Upper lobe of right lung (tissue), 1 donor: ENCODE measurements at places on chromosomes 5 and 9. TPM values are rescaled to one million over a fixed set of nuclear protein-coding genes. Genes with fewer than 3 reads are reported as not detected.

- peak; percentile 78 for DNase-seq
Measured at GRCh38 chr9:121651295-121652020, at the start of gene DAB2IP. Gene DAB2IP, plus strand, starts transcription at chr9:121651634. Its CDS starts 142 bp downstream, at chr9:121651776.

DNA sequence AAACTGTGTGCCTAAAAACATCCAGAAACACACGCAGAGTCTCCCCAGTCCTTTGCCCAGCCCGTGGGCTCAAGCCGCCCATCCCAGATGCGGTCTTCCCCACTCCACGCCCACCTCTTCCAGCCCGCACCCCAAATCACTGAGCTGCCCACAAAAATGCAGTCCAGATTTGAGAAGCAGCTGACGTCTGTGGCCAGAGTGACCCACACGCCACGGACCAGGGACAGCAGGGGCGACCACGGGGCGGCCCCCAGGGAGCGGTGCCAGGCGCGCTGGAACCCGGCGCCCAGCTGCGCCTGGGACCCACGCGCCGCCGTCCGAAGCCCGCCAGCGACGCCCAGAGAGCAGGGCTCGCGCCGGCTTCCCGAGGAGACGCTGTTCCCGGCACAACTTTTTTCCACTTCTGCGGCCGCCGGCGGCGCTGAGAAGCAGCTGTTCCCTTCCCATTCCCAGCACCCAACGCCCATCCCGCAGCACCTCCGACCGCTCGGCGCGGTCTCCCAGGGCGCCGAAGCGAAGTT, 674 bp downstream of the LHFPL2 start:
- DNase-seq = peak; percentile 83

DNA sequence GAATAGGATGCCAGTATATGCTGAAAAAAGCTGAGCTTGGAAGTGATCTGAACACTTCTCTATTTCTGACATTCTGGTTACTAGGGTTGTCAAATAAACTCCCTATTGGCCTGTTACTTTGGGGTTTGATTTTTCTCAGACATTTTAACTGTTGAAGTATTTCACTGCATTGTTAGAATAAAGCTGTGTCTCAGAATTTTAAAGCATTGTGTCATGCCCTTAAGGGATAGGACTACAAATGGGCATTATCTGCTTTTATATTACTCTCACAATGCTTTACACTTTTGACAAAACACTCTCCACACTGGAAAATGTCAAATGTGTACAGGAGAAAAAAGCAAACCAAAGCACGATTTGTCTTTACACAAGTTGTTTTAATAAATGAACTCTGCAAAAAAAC, 16.8 kb upstream of the GPR21 start:
- no peak for DNase-seq

DNA sequence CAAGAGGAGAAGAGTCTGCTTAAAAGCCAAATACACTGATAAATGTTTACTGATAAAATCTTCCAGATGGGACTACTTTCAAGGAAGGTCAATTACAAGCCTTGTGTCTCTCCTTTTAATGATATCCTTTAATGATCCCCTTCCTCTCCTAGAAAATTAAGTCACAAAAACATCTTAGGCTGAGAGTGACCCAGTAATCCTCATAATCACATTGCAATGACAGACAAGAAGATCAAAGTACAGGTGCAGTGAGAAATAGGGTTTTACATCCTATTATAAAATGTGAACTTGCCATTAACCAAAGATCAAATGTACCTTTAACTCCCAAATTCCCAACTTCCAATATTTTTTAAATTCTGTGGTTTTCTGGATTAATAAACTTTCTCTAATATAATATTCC, 514.8 kb downstream of the RAB3C start:
- DNase-seq = no peak

GRCh38 chr9:90631964-90632363, 10.7 kb downstream of the DIRAS2 start:
- DNase-seq = no peak

DNA sequence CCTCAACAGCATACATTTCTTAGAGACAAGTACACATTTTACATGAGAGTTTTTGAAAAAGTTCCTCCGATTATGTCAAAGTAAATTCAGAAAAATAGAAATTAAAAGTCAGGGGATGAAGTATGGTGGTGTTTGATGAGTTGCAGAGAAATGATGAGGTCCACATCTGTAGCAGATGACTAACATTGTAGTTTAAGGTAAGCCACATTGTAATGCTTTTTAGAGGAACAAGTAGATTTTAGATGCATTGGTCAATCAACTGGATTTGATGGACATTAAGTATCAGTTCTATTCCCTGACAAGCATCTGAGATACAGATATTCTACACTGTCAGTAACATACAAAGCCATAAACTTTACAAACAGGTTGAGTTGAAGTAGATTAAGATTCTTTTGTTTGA, 402.4 kb upstream of the RORB start:
- no peak for DNase-seq

DNA sequence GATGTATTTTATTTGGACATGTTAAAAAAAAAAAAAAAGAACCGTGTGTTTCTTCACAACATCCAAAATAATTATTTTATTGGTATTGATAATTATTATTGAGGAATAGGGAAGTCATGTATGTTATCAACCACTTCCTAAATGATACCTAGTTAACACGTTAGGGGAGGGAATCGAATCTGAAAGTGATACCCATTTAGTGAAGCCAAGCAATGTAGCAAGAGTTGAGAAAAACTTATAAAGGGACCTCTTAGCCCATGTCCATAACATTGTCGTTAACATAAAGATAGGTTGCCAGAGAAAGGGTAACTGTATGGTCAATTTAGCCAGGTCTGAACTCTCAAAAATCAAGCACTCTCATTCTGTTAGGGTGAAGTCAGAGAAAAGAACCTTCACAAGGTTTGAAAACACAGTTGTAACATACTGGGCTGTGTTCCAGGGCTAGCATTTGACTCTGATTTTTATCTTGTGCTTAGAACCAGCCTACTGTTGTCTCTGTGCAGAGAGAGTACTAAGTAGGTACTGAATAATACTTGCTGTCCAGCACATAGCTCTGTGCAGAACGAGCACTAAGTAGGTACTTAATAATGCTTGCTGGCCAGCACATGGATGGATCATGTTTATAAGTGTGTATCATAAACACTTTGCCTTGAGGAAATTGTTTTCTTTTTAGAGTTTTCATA, 60.4 kb downstream of the GHR start:
- DNase-seq = no peak

DNA sequence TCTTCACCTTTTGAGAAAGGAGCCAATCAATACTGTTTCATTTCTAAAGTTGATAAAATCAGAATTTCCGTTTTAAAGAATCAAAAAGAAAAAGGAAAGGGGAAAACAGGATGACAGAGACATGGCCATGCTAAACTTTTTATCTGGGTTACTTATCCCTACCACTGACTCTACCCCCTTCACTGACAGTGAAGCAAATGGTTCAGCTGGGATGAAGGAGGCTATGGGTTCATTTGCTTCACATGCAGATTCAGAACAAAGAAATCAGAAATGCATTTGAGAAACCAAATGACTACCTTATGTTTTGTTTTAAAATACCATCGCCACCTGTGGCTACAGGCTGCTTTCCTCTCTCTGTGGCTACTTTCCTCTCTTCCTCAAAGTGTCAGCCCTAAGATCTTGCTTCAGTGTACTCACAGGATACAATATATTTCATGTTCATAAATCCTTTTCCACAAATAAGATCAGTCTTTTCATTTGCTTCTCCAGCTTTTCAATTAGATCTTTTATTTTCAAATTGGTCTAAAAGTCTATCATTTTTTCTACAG, 53.3 kb downstream of the LPAR1 start:
- DNase-seq = no peak

DNA sequence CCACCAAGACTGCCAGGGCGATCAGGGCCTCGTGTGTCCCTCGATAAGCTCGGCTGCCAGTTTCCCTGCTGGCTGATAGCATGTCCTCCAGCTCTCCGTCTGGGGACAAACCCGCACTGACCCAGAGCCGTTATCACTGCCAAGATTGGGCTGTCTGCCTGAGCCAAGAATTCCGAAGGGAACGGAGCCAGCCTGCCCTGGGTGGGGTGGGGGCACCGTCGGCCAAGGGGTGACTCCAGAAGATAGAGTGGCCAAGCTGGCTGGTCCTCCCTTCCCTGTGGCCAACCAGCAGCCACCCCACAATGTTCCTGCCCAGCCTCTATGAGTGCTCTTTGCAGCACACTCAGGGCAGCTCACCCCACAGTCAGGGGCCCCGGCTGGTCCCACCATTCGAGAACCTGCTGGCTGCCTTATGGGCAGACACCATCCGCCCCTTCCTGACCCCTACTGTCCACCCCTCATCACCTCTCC, 29.4 kb downstream of the HRH2 start:
- peak; percentile 60 for DNase-seq

GRCh38 chr5:14720236-14720923, 55.9 kb downstream of the OTULIN start:
- DNase-seq = no peak

DNA sequence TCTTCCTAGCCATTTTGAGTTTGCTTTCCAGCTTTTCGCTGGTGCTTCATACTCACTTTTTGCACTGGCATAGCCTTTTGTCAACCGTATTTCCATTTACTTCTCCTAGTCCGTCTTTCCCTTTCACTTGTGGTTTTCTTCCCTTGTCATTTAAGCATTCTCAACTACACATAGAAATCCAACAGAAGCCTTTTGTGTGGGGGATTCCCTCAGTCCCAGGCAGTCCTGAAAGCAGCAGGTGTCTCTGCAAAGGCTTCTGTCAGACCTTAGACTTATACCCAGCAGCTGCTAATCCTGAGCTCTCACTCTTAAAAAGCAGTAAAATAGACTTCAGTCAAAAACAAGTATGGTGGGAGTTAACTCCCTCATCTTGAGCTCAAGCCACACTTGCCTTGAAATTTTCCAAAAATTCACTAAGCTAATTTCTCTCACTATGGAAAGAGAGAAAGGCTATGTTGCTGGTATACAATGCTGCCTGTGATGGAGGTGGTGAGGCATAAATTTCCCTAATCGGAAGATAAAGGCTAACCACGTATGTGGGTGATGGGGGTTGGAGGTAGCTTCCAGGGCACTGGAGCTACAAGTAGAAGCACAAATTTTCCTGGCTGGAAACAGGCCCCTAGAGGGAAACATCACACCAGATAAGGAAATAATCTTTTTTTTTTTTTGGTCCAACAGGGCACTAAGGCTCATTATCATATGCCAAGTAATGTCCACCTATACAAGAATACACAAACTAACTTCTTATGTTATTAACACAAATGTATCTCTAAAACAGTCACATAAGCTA, 34.8 kb upstream of the IFNK start:
- DNase-seq = no peak

- no peak for DNase-seq
Measured at GRCh38 chr5:40384782-40385390, 294.8 kb upstream of the PTGER4 start.

DNA sequence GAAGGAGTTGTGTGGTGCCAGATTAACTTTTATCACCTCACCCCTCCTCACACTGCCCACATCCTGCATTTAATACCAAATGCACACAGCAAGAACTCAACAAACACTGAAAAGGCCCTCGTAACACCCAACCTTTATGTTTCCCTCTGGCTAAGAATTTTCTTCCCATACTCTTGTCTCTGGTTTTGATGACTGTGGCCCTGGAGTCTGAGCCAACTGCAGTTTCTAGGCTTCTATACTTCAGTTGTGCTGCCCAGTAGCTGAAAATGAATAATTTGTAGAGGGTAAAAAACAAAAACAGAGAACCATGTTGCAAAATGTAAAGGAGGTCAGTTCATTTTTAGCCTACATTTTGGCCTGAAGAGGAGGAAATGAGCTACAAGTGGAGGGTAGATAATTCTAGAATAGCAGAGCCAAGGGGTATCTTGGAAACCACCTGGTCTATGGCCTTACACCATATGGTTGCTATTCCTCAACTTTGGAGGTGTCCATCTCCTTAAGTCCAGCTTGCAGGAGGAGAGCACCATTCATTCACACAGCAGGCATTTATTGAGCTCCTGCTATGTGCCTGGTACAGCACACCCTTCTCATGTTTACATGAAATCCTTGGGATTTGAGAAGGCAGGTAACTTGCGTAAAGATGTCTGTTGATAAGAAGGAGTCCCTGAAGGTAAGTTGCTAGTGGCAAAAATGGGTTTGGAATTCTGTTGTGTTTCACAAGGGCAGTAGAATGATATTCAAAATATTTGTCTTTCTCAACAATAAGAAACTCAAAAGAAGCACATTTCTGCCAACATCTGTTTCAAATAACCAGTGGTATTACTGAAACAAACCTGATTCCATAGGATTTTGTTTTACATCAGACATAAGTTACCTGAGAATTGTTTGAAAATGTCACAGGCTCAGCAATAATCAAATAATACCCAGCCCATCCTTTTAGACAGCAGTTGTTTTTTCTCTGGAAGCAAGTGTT, 83.8 kb upstream of the TNFAIP8 start:
- no peak for DNase-seq

GRCh38 chr9:96052686-96053085, 177.2 kb downstream of the ERCC6L2 start:
- DNase-seq = no peak

- DNase-seq = no peak
Measured at GRCh38 chr5:173319646-173320045, 8.6 kb downstream of the STC2 start.

- DNase-seq = peak; percentile 31
Measured at GRCh38 chr5:3103262-3103811, 351.9 kb upstream of the IRX2 start.

GRCh38 chr9:95754533-95755420, 120.7 kb upstream of the ERCC6L2 start:
- DNase-seq = no peak

- DNase-seq = peak; percentile 78
Measured at GRCh38 chr5:177498013-177498787, 796 bp upstream of the PDLIM7 start.

GRCh38 chr5:848671-849111, 2.1 kb downstream of the ZDHHC11 start:
- DNase-seq = peak; percentile 54

DNA sequence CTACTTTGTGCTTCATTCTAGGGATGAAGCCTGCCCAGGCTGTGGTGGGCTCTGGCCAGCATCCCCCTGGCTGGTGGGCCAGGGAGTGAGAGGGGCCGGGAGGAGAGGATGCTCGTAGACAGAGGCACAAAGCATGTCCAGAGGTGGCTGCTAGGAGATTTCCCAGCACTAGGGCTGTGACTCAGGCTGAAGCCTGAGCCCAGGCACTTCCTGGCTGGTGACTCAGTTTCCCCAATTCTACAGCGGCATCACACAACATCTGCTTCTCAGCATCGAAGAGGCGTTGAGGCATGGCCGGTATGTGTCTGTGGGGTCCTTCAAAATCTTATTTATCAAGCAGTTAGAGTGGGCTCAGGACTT, 55.6 kb downstream of the DUSP1 start:
- DNase-seq = no peak

Gene ATP10B
- total RNA-seq = not detected

Gene GLDC
- total RNA-seq = 1.7 TPM

Gene QRFP
- not detected for total RNA-seq

Gene BARHL1
- total RNA-seq = not detected

Gene MPDZ
- total RNA-seq = 37.8 TPM

Gene OMD
- 6.5 TPM for total RNA-seq

Gene HBEGF
- total RNA-seq = 44.3 TPM

Gene PCDHB2
- total RNA-seq = 3.8 TPM

Gene LRRC70
- 2.4 TPM for total RNA-seq
